CD4-positive, alpha-beta T cell treated with Interferon gamma for 1 hour (primary cell): ENCODE measurements at places on chromosomes 1 and 21.

- no peak for DNase-seq
Measured at GRCh38 chr1:149993764-149994163, 16.8 kb downstream of the OTUD7B start.

DNA sequence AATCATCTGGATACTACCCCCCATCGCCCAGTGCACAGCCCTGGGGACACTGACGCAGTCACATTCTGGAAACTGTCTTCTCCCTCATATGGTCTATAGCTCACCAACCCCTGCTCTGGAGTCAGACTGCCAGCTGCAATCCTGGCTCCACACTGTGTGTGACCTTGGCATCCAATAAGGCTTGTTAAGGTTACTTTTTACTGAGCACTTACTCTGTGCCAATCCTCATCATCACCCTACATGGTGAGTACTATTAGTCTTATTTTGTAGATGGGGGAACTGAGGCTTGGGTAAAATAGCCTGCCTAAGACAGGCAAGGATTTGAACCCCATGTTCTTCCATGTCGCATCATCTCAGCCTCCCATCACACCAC, 34.9 kb downstream of the AHDC1 start:
- DNase-seq, result no peak

DNA sequence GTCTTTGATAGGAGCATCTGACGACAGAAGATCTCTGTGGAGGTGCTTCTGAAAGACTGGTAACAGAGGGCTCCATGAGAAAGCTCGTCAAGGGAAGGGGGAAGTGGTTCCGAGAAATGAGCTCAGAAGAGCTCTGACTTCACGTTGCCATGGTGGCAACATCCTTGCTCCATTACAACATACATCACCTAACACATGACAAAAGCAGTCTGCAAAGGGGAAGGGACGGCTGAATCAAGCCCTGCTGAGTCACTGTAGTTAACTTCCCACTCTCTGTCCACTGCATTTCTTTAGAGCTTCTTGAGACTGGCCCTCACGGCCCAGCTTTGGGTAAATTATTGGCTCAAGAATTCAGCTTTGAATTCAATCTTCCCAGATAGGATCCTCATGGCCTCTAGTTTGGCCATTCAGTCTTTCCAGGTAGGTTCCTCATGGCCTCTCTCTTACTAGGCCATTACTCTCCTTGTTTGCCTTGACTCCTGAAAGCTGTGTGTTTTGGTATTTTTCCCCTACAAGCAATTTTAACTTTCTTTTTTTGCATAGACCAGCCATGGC, 88.0 kb upstream of the ZNF648 start:
- DNase-seq, result peak; percentile 85

DNA sequence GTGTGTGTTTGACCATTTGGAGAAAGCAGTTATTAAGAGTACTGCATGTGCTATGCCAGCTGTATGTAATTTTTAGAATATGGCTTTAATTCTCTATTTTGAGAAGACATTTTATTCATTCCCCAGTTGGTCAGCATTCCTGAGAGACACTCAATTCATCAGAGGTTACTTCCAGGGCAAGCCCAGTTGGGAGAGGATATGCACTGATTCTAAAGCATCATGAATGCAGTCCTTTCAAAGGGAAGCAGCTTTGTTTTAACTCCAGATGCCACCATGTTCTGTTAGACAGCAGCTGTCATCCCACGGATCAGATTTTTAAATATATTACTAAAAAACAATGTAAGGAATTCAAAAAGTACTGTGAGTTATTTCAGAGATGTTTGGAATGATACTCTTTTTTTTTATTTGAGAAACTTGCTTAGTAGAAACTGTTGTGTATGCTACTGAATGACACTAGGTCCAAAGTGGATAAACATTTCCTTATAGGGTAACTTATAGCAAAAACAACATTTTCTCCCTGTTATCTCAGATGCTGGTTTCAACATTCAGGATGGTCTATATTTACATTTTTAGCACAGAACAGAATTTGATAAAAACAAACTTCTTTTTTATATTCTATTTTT, 149.5 kb upstream of the B3GALT2 start:
- no peak for DNase-seq

DNA sequence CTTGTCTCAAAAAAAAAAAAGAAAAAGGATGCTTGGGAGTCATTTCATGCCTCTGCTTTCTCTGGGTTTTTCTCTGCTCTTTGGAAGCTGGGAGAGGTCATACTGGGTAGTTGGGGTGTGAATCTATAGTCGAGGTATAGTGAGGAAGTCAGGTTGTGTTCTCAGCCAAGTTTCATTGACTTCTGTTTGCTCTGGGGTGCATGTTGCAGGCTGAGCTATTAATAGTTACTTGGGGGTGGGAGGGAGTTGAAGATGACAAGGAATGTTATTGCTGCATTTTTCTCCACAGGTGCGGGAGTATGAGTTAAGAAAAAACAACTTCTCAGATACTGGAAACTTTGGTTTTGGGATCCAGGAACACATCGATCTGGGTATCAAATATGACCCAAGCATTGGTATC, 2.8 kb downstream of the RPL11 start:
- DNase-seq, result no peak

GRCh38 chr1:96674915-96675314, 46.7 kb upstream of the PTBP2 start:
- DNase-seq, result no peak

GRCh38 chr1:220750131-220750515, 2.0 kb downstream of the MTARC2 start:
- no peak for DNase-seq

GRCh38 chr1:192399161-192399560, 82.4 kb downstream of the RGS21 start:
- DNase-seq, result no peak

- DNase-seq, result no peak
Measured at GRCh38 chr1:12809933-12810332, 18.7 kb downstream of the PRAMEF1 start.

- DNase-seq, result peak; percentile 69
Measured at GRCh38 chr21:17775431-17776126, 43.6 kb downstream of the C21orf91 start.

GRCh38 chr1:204278958-204279357, 65.2 kb upstream of the GOLT1A start:
- DNase-seq, result no peak

- DNase-seq, result no peak
Measured at GRCh38 chr1:117286145-117286544, 75.4 kb upstream of the VTCN1 start.

- peak; percentile 48 for DNase-seq
Measured at GRCh38 chr1:9066945-9067807, 2.3 kb downstream of the SLC2A5 start.

- no peak for DNase-seq
Measured at GRCh38 chr21:15604413-15604812, 125.4 kb upstream of the USP25 start.

GRCh38 chr1:160063176-160063575, 6.8 kb downstream of the KCNJ10 start:
- no peak for DNase-seq

- DNase-seq, result no peak
Measured at GRCh38 chr1:1236945-1237873, 5.2 kb downstream of the B3GALT6 start.

DNA sequence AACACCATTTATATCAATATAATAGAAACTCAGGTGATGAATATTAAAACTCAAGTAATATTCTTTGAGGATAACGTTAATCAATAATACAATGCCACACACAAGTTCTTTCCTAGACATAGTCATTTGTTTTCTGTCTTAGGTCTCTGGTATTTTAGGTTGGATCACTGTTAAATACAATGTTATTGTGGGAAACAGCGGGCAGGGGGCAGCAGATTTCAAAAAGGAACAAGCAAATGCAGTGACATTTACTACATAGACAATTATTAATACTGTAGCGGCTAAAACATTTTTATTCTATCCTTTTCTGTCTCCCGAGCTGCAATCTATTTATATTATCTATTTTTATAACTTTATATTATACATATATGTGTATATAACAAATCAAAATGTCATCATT, 186.4 kb upstream of the ZNHIT6 start:
- DNase-seq, result no peak

GRCh38 chr1:14682941-14683621, 84.6 kb downstream of the KAZN start:
- DNase-seq, result no peak

DNA sequence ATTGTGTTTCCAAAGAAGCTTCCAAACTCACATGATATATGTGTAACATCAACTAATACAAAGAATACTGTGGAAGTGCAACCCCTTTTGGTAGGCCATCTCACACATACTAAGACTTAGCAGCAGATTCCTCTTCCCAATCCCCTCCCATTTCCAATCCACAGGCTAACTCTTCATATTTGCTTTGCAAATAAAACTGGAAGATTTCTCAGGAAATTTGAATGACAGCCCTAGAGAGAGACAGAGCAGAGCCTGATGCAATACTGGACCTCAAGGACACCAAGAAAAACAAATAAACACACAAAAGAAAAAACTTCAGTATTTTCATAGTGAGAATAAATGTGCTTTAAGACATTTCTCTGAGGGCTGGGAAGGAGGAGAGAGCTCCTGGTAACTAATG, 190.2 kb upstream of the BRINP3 start:
- DNase-seq, result no peak

DNA sequence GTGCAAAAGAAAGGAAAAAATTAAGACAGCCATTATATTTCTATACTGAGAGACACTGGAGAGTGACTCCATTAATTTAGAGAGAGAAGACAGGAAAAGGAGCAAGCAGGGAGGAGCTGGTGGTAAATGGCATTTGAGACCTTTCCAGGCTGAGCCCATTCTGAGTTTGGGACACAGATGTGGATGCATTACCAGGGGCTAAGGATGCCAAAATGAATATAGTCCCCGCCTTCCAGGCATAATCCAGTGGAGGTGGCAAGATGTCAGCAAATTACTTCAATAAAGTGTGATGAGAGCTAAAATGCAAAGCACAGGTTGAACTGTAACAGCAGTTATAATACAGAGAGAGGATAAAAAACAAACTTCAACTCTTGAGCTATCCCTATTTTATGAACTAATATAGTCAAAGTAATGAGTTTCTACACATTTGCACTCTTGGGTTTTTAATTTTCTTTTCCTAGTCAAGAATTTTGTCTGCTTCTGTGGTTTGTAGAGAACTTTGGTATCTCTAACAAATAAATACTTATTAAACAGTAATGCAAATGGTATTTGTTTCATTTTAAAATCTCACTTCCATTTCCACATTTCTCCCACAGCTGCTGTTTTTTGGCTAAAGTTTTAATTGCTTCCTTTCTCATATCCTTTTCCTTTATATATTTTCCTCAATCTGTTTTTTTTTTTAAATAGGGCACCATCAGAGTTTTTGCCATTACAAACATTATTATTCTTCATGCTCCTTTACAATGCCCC, 228.2 kb upstream of the KCNK2 start:
- DNase-seq, result no peak

DNA sequence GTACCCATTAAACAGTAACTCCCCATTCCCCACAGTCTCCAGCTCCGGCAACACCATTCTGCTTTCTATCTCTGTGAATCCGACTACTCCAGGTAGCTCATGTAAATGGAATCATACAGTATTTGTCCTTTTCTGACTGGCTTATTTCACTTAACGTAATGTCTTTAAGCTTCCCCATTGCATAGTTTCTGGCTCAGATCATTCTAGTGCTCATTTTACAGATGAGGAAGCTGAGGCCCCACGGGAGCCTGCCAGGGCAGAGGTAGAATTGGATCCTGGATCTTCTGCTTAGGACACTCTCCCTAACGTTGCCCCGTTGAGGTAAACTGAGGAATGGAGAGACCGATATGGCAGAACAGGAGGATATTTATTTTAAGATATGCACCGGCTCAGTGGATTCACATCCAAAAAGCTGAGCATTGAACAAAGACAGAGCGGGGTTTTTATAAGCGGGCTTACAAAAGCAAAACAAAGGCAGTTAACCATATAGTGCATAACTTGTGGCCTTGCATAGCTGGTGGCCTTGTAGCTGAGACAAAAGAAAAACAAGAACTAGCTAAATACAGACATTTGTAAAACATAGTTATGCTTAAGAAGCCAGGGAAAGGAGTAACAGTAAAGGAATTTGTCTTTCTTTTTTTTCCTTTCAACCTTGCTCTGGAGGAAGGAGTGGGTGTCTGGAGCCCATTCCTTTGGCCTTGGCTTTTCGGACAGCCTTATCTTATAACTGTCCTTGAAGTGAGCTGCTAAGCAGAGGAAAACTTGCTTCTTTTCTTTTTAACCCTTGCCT, 15.3 kb upstream of the KLHDC8A start:
- DNase-seq, result no peak

- DNase-seq, result peak; percentile 58
Measured at GRCh38 chr1:179079113-179079761, 2.6 kb upstream of the TOR3A start.

DNA sequence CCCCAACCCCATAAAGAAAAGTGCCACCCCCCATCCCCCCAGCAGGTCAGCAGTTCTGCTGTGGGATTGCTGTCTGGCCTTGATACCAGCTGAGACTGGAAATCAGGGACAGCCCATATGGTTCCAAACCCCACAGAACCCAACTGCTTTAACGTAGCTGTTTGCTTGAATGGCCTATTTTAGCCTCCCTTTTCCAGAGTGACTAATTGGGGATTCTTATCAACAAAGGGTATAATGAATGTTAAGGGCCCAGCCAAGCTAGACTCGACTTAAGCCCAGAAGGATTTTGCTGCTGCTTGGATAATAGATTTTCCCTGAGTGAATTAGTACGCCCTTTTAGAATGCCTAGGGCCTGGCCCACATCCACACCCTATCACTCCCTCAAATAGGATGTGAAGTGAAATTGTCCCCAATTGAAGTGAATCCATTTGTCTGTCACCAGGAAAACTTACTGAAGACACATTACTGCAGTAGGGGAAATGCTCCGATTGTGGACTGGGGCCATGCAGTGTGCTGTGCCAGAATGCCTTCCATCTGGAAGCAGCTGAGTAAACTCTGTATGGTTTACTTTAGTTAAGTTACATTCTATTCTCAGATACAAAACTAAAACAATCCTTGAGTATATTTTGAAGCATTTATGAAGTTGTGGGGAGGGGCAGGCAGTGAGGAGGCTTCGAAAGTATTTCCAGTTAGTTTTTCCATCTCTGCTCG, 156.9 kb downstream of the DHRS3 start:
- no peak for DNase-seq

- DNase-seq, result no peak
Measured at GRCh38 chr1:93997756-93998155, 88.5 kb upstream of the GCLM start.

DNA sequence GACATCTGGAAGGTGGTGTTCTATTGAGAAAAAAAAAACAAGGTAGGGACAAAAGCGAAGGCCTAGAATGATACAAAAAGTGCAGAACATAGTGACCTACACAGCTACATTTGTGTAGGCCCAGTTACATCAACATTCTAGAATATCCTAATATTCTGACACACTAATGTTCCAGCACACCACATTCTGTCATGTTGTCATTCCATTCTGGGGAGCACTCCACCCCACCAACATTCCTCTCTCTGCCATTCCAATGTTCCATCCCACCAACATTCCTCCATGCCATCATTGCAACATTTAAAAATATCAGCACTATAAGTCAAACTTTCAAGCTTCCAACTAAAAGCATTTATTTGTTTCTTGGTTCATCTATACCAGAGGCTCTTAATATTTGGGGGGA, 28.5 kb downstream of the COA7 start:
- DNase-seq, result no peak
